ENCODE measurements at places on chromosomes 12 and 14.

DNA sequence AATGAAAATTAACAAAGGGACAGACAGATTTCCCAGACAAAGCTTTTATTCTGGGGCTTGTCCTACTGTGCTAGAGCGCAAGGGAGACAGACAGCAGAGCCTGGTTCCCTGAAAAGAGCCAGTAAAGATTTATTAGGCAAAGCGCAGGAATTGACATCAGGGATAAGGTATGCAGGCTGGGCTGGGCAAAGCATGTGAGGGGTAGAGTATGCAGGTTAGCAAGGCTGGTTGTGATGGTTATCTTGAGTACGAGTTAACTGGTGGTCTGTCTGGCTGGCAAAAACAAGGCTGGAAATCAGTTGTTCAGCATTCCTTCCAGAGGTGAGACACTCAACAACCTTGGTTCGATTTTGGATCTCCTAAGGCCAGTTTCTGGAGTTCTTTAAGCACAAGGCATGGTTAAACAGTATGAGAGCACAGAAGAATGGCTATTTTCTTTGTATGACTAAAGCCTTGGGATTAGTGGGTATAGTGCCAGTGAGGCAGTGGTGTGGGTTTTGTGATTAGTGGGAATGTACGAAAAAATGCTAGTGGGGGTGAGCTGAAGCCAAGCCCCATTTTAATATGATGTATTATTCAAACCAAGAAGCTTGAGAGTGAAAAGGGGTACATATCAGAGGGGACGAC is 30.9 kb downstream of the BTBD7 start:
- DNase-seq, result no peak

DNA sequence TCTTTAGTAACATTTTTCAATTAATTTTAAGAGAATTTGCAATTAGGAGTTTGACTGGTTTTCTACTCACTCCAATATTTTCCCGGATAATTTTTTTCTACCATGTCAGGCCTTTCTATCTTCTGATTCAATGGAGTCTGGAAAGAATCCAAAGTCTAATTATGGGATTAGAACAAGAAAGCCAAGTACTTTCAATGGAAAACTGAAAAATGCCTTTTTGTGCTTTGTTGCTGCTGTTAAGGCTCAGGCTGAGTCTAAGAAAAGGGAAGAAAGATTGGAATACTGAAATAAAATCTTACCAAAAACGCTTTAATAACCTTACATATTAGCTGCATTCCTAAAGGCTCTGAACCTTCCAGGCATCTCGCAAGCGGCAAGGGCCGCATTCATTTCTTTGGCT is 24.4 kb upstream of the DHRS4 start:
- DNase-seq, result no peak

DNA sequence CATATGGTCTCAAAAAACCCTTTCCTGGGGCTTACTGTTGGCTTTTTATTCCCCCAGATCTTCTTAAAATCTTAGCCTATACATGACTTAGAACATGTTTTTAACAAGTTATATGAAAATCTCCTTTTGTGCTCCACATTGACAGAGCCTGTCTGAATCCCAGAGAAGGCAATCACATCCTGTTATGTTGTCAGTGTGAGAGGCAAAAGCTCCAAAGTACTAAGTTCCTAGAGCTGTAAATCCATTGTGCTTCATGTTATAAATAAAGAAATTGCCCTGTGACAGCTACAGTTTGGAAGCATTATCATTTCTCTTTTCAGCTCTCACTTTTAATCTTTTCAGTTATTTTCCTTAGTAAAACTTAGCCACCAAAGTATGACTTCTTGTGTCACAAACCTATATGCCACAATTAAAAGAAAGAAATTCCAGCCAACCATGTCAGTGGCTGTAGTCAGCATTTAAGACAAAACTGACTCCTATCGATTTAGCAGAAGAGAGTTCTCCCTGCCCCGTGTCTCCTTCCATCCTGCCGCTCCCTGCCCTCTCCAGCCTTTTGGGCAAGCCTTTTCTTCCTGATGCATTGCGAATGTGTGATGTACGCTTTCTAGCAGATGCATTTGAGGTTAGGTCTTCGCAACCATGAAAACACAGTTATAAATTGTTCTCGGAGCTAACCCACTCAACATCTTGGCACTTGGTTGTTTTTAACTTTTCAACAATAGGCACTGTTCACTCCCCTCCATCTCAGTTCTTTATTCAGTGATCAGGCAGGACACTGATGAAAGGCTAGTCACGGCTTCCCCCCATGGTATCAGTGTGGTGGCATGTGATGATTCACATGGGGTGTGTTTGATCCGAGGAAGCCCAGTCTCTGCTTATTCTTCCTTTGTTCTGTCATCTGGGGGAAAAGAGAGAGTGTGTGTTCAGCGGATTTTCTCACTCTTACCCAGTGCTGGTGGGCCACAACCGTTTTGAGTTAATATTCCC is 143.5 kb downstream of the SSPN start:
- DNase-seq, result no peak

GRCh38 chr14:80809663-80810062 is 131.9 kb downstream of the CEP128 start:
- no peak for DNase-seq

- DNase-seq, result peak; percentile 14
Measured at GRCh38 chr12:30219047-30219446, 435.3 kb upstream of the TMTC1 start.

DNA sequence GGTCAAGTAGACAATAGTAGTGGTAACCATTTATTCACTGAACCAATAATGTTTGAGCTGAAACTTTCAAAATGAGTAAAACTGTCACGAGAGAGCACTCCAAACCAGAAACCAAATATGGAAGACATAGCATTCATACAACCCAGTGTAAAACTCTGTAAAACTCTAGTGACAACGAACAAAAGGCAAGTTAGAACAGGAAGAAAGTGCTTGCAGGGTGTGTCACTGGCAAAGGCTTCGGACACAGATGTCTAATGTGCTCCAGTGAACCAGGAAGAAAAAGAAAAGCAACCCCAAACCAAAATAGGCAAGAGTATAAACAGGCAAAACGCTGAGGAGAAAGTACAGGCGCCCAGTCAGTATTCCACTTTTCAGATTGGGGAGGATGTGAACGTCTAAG is 79.3 kb upstream of the FZD10 start:
- no peak for DNase-seq

- no peak for DNase-seq
Measured at GRCh38 chr14:106841701-106842100, 1315.3 kb downstream of the TMEM121 start.

Measured in NCI-H1930 (cell line).